ENCODE measurements at places on chromosomes 3 and 15. TPM values are rescaled to one million over a fixed set of nuclear protein-coding genes. Genes with fewer than 3 reads are reported as not detected.

GRCh38 chr15:66778314-66778665 lies 76.3 kb downstream of the SMAD6 start:
- peaks cover 61% of the 10 kb centered on the region for H3K36me3 ChIP-seq
- H3K27me3 ChIP-seq = no peaks in the 10 kb centered on the region
- H3K27ac ChIP-seq = no peak overlapping the region
- peaks cover 16% of the 10 kb centered on the region for H3K4me1 ChIP-seq

DNA sequence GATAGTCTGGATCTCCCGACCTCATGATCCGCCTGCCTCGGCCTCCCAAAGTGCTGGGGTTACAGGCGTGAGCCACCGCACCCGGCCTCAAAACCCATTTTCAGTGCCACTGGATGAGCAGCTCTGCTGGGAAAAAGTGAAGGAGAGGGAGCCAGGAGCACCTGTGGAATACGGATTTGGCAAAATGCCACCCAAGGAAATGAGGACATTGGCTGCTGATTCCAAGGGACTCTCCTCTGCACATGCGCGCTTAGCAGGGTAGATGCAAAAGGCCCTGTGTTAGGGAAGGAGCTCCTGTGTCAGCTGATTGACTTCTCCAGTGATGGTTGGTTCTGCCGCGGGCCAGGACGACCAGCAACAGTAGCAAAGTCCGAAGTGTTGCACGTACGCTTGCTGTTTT lies 43.4 kb upstream of the IGF1R start:
- DNase-seq = no peak
- H3K36me3 ChIP-seq = no peaks in the 10 kb centered on the region
- no peaks in the 10 kb centered on the region for H3K27me3 ChIP-seq
- H3K4me1 ChIP-seq = no peaks in the 10 kb centered on the region

- H3K4me1 ChIP-seq = no peaks in the 10 kb centered on the region
- no peak overlapping the region for H3K27ac ChIP-seq
- no peaks in the 10 kb centered on the region for H3K27me3 ChIP-seq
- no peaks in the 10 kb centered on the region for H3K36me3 ChIP-seq
Measured at GRCh38 chr3:132966374-132966773, 71.8 kb upstream of the TMEM108 start.

DNA sequence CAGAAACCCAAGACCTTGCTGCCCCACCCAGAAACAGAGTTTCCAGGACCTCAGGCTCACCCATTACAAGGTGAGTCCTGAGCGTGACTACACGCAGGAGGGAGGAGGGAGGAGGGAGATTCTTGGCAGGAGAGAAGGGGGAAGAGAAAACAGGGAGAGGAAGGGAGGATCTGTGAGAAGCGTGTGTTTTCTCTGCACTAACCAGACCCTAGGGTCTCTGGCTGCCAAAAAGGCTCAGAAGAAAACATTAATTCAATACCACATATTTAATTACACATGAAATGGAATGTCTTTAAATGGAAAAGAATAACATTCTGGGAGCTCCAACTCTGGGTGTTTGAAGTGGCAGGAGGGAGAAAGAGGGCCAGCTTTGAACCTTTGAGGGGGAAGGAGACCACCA lies 309.0 kb downstream of the NTRK3 start:
- no peak for DNase-seq
- H3K4me3 ChIP-seq = no peak overlapping the region
- no peaks in the 10 kb centered on the region for H3K4me1 ChIP-seq
- H3K27me3 ChIP-seq = peaks cover 10% of the 10 kb centered on the region

DNA sequence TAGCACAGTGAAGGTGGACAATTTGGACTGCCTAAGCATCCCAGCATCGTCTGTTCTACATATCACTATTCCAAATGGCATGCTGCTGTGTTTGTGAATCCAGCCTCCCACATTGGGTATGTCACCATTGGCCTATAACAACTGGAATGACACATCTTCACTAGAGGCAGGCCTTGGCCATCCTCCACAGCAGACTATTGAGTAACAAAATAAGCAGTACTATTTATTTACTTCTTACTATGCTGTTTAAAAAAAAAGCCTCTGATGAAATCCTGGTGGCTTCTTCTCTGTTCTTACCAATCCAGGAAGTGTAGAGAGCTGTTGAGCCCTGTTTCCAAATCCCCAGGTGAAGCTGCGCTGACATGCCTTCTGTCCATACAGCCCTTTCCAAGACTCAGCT lies 30.6 kb upstream of the CERS3 start:
- no peak overlapping the region for H3K4me3 ChIP-seq
- H3K27ac ChIP-seq = no peak overlapping the region
- H3K36me3 ChIP-seq = no peaks in the 10 kb centered on the region
- H3K27me3 ChIP-seq = no peaks in the 10 kb centered on the region

DNA sequence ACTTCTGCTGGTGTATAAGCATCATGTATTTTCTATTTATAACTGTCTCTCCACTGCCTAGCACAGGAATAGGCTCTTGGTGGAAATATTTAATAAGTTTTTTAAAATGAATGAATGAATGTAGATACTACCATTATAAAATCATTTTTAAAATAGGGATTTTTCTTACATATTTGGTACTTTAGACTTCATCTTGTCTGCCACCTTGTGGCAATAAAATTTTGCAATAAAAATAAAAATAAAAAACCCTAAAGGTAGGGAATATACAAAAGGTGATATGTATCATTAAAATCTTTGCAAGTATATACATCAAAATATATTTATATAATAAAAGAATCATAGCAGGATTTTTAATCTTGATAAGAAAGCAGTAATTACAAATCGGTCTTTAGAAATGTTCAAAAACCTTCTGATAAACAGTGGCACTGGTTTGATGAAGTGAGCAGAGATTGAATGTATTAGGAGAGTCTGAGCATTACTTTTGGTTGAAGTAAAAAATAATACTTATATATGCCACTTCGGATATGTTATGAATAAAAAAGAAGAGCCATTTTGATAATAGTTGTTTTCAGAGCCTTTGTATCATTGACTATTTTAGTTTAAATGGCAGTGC lies 95.2 kb downstream of the SPATA16 start:
- H3K36me3 ChIP-seq = no peaks in the 10 kb centered on the region
- DNase-seq = no peak
- no peaks in the 10 kb centered on the region for H3K27me3 ChIP-seq
- H3K4me3 ChIP-seq = no peak overlapping the region
- H3K27ac ChIP-seq = no peak overlapping the region
- no peaks in the 10 kb centered on the region for H3K4me1 ChIP-seq

- no peak overlapping the region for H3K27ac ChIP-seq
- H3K4me3 ChIP-seq = no peak overlapping the region
- H3K27me3 ChIP-seq = peaks cover 13% of the 10 kb centered on the region
- H3K4me1 ChIP-seq = no peaks in the 10 kb centered on the region
Measured at GRCh38 chr3:10333349-10333650, 12.4 kb upstream of the SEC13 start.

DNA sequence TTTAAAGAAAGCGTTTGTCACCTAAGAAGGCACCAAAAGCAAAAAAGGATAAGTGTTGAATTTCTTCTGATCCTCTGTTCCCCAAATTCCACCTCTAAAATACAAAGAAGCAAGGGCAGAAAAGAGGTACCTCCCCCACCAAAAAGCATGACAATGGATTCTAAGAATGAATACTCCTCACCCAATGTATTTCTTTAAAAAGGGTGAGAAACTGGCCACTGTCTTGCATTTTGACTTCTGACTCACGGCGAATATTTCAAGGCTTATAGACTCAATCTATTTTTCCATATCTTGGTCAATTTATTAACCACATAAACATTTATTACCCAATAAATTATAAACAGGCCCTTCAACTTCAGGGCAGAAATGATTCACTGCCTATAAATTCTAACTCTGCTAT lies 131.1 kb downstream of the NR1I2 start:
- H3K4me3 ChIP-seq = no peak overlapping the region
- no peak overlapping the region for H3K27ac ChIP-seq
- no peaks in the 10 kb centered on the region for H3K27me3 ChIP-seq

DNA sequence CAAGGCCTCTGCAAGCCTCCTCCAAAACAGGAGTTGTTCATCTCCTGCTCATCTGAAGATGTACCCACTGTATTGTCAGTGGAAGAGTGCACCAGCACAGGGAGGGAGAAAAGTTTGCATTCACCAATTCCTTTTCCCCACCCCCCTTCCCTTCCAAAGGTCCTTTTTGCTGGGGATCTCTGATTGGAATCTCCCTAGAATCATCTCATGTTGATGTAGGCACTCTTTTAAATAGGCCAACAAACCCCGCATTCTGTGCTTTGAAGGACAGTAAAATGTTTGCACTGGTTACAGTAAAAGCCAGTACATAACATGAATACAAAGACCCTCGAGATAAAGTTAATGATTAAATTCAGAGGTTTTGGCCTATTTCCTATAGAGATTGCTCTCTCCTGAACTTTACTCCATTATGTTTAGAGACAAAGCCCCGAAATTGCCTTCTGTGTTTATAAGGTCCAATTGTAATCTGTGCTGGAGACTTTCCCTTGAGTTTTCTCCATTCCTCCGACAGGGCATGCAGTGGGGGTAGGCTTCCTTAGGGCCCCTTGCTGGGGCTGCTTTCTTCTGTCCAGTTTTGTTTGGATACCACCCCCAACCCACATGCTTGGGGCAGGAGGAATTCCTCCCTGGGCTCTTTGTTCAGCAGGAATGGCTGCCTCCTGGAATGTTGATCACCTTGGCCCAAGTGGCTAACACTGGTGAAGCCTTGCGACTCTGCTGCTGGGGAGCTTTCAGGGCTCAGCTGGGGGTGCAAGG lies 22.5 kb downstream of the TRIM71 start:
- peaks cover 7% of the 10 kb centered on the region for H3K36me3 ChIP-seq
- peaks cover 58% of the 10 kb centered on the region for H3K4me1 ChIP-seq
- peak overlapping the region; percentile 84 for H3K27ac ChIP-seq

GRCh38 chr15:28885630-28886430 lies at the start of gene APBA2:
Gene APBA2 (plus strand): TSS chr15:28885974. CDS start chr15:29053885, 167,911 bp downstream.
- DNase-seq = peak; percentile 83
- H3K27me3 ChIP-seq = peaks cover 22% of the 10 kb centered on the region
- H3K4me3 ChIP-seq = peak within 1 kb of the TSS; percentile 69
- H3K27ac ChIP-seq = peak within 1 kb of the TSS; percentile 19

- H3K27ac ChIP-seq = no peak overlapping the region
- DNase-seq = no peak
- no peaks in the 10 kb centered on the region for H3K27me3 ChIP-seq
- peaks cover 15% of the 10 kb centered on the region for H3K36me3 ChIP-seq
- H3K4me3 ChIP-seq = no peak overlapping the region
- no peaks in the 10 kb centered on the region for H3K4me1 ChIP-seq
Measured at GRCh38 chr3:195876297-195877064, 31.9 kb downstream of the TNK2 start.

DNA sequence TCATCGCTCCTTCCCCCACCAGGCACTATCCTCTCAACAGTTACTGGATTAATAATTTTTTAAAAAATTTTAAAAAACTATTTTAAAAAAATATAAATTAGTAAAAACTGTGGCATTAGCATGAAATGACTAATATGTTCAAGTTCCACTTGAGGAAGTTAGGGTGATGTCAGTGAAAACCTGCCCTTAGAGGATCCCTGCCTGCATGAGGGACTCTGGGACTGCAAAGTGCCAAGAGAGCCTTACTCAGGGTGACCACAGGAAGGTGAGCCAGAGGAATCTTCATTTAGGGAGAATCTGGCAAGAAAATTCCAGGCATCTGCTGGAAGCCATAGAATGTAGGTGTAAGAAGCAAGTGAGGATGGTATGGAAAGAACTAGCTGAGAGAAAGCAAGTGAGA lies 157.7 kb upstream of the BCL6 start:
- DNase-seq = no peak
- H3K4me1 ChIP-seq = no peaks in the 10 kb centered on the region
- H3K27ac ChIP-seq = no peak overlapping the region
- H3K36me3 ChIP-seq = no peaks in the 10 kb centered on the region
- H3K27me3 ChIP-seq = peaks cover 5% of the 10 kb centered on the region
- no peak overlapping the region for H3K4me3 ChIP-seq

DNA sequence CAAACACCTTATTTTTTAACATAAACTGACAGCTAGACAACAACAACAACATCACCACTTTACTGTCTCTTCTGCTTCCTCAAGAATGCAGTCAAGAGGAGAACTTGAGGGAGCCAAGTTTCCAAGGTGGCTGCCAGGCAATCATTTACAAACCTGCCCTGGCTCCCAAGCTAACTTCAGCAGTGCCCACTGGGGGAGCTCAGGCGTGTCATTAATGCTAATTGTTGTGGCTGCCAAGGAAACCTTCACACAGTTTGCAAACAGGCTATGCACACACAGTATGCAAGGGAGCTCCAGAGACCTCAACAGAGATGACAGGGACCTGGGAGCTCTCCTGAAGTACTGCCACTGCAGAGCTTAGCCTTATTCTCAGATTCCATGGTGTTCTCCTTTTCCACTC lies 2.1 kb downstream of the DZIP1L start:
- peak overlapping the region; percentile 86 for H3K4me3 ChIP-seq
- peak; percentile 83 for DNase-seq
- peaks cover 25% of the 10 kb centered on the region for H3K36me3 ChIP-seq
- H3K4me1 ChIP-seq = no peaks in the 10 kb centered on the region
- no peaks in the 10 kb centered on the region for H3K27me3 ChIP-seq

DNA sequence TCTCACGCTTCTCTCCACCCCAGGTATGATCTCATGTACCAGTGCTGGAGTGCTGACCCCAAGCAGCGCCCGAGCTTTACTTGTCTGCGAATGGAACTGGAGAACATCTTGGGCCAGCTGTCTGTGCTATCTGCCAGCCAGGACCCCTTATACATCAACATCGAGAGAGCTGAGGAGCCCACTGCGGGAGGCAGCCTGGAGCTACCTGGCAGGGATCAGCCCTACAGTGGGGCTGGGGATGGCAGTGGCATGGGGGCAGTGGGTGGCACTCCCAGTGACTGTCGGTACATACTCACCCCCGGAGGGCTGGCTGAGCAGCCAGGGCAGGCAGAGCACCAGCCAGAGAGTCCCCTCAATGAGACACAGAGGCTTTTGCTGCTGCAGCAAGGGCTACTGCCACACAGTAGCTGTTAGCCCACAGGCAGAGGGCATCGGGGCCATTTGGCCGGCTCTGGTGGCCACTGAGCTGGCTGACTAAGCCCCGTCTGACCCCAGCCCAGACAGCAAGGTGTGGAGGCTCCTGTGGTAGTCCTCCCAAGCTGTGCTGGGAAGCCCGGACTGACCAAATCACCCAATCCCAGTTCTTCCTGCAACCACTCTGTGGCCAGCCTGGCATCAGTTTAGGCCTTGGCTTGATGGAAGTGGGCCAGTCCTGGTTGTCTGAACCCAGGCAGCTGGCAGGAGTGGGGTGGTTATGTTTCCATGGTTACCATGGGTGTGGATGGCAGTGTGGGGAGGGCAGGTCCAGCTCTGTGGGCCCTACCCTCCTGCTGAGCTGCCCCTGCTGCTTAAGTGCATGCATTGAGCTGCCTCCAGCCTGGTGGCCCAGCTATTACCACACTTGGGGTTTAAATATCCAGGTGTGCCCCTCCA lies 19.1 kb downstream of the TYRO3 start:
- DNase-seq = no peak
- H3K27me3 ChIP-seq = no peaks in the 10 kb centered on the region
- no peak overlapping the region for H3K4me3 ChIP-seq
- H3K4me1 ChIP-seq = peaks cover 14% of the 10 kb centered on the region
- no peak overlapping the region for H3K27ac ChIP-seq
- H3K36me3 ChIP-seq = peaks cover 53% of the 10 kb centered on the region

Gene CCDC33
- total RNA-seq = 2.8 TPM

Gene AGBL1
- total RNA-seq = 0.07 TPM

Gene TMCO5A
- total RNA-seq = not detected

Gene EOGT
- total RNA-seq = 42.7 TPM

Gene EFCC1
- 0.78 TPM for total RNA-seq

Gene CMTM7
- total RNA-seq = 12.4 TPM

Gene ENTPD3
- total RNA-seq = 0.37 TPM

Gene KCNMB3
- total RNA-seq = 2.4 TPM

Gene SLCO2A1
- total RNA-seq = 134 TPM

Gene ALPK3
- 94.1 TPM for total RNA-seq

Data from endodermal cell (in vitro differentiated cells).